Lower lobe of right lung (tissue), 2 donors: ENCODE measurements at places on chromosomes 13 and 19.

GRCh38 chr13:65943024-65943423 lies 1287.1 kb downstream of the PCDH9 start:
- DNase-seq: no peak

DNA sequence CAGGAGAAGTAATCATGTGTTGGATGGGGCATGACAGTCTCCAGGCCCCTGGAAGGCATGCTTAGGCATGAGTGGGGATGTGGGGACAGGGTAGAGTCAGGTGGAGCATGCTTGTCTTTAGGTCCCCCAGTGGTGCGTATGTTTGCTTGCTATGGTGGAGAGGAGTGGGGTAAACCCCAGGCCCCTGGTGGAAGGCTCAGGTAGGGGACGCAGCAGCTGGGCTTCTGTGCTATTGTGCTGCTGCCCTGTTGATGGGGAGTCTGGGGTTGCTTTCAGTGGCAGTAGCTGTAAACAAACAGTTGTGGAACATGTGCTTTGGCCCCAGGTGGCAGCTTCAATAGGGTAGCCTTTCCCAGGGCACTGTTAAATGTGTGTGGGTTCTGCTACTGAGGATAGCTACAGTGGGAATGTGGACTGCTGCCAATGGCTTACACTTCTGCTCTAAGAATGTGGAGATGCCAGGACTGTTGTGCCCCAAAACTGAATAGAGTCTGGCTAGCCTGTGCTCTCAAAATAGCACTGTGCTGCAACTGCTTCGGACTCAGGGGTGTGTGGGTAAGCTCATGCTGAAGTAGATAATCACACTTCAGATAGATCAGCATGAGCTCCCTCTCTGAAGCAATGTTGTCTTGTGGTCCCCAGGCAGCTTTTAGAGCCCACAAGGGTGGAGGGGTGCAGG lies 1257.3 kb downstream of the DIAPH3 start:
- no peak for DNase-seq

GRCh38 chr19:11949201-11949600 lies 15.6 kb upstream of the ZNF763 start:
- DNase-seq: no peak

- DNase-seq: no peak
Observed at GRCh38 chr13:25180775-25181537, 8.9 kb upstream of the AMER2 start.

DNA sequence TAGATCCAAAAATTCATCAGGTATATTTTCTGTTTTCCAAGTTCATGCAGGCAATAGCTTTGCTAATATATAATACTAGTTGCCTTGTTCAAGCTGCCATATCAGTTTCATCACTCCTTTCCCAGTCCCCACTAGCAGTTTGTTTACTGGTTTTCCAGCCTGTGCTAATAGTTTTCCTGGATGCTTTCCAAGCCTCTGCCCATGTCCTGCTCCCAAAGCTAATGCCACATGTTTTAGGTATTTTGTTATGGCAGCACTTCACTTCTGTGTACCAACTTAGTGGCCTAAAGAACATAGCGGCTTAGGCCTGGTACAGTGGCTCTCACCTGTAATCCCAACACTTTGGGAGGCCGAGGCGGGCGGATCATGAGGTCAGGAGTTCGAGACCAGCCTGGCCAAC lies 28.1 kb upstream of the ZNF527 start:
- DNase-seq: no peak

- no peak for DNase-seq
Observed at GRCh38 chr19:58548859-58549663, 5.2 kb downstream of the TRIM28 start.

DNA sequence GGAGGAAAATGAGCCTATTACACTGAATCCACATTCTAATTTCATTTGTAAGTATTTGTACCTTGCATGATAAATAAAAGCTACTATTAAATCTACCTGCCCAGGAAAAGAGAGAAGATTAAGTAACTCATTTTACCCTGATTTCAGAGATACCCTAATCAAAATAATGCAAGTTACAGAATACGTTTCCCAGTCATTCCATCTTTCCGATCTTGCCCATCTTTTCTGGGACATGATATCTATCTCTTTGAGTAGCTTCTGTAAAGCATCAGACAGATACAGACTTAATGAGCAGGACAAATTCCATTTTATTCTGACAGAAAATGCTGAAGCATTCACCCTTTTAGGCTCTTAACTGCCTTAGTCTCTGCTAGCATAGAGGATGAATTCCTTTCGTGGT lies 56.6 kb downstream of the SPRY2 start:
- DNase-seq: no peak
